ENCODE measurements at places on chromosomes 6 and 20.

- DNase-seq: peak; percentile 93
Measured at GRCh38 chr6:158072083-158072721, 90.5 kb downstream of the SYNJ2 start.

DNA sequence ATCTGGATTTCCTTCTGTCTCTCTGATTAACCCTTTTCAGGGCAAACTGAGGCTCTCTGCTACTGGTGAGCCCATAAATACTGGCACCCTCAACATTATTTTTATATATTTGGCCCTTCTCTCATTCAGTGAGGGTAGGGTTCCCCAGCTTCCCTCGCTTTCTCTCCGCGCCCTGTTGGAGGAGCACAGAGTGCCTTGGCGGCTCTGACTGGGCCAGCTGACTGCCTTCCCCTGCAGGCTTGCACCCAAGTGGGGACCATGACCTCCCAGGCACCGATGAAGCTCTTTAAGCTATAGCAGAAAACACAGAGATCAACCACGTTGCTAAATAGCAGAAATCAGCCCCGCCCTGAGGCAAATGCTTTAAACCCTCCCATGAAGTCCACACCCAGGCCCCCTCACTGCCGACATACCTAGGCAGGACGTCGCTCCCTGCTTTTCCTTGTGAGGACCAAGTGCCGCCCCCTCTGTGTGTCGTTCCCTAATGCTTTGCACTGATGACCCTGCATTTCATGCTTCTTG, 105.0 kb downstream of the HUS1B start:
- no peak for DNase-seq

- DNase-seq: no peak
Measured at GRCh38 chr6:119152187-119152586, 73.7 kb upstream of the FAM184A start.

DNA sequence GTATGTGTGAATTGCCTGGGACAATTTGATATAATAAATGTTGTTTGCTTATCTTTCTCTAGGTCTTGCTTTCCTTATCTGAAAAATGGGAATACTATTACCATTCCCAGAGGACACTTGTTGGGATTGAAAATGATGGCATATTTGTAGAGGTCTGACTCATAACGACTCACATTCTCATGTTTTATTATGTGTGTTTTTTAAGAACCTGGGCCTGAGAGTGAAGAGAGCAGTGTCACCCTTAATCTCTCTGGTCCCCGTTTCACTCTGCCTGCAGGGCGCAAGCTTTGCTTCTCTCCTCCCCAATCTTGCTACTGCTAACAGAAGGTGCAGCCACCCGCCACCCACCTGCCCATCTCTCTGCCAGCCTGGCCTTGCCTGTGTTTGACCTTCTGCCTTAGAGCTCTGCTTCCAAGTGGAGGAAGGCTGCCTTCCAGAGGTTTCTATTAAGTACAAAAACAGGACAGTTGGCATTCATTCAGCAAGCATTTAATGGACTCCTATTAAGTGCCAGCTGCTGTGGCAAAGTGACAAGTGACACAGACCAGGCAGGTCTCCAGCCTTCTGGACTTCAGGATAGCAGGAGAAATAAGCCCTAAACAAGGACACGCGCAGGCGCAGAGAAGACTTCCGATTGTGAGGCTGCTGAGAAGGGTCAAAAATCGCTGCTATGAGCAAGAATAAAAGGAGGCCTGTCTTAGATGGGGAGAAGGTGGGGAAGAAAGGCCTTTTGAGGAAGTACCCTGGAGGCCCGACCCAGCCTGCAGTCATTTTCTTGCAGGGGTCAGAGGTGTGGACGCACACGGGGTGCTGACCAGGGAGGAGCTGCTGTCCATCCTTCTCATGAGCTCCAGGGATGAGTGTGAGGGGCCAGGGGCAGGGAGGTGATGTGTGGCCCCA, 112.5 kb downstream of the JPH2 start:
- no peak for DNase-seq

DNA sequence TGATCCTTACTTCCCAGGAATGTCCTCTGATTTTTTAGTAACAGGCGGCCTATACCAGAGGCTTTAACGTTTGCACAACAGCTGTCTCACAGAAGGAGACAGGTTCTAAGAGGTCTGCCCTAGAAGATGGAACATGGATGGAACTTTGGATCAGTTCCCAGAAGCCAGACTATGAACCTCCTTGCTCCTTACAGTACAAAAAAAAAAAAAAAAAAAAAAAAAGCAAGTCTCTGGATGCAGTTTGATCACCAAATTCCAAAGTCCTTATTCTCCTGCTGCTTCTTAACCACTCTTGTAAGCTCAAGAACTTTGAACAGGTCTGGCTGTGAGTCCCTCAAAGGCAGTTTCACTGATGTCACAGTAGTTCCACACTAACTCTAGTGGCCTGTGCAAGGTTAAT, 2.0 kb upstream of the TRMT11 start:
- no peak for DNase-seq

GRCh38 chr20:60250251-60250650, 292.0 kb downstream of the CDH26 start:
- DNase-seq: no peak

DNA sequence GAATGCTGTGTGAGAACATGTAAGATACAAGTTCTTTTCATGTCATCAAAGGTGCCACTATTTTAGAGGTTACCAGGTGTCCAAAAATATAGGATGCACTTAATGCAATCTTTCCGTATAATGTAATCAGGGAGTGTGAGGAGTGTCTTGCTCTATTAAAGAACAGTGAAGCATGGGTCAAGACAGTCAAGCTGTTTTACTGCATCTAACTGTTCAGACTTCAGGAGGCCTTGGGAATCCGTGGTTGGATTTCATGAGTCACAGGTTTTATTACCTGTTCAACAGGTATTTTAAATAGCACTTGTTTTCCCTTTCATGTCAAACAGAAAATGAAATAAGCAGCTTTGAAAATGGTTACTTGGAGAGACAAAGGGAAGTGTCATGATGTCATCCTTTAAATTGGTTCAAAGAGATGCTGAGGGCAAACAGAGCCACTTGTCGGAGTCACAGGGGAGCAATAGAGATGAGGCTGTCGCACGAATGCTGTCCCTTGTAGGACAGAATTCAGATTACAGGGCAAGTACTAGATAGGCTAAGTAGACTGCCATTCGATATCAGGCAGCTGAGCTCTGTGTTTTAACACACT, 621.5 kb downstream of the QKI start:
- no peak for DNase-seq

- no peak for DNase-seq
Measured at GRCh38 chr6:158328952-158329351, 16.7 kb downstream of the TULP4 start.

DNA sequence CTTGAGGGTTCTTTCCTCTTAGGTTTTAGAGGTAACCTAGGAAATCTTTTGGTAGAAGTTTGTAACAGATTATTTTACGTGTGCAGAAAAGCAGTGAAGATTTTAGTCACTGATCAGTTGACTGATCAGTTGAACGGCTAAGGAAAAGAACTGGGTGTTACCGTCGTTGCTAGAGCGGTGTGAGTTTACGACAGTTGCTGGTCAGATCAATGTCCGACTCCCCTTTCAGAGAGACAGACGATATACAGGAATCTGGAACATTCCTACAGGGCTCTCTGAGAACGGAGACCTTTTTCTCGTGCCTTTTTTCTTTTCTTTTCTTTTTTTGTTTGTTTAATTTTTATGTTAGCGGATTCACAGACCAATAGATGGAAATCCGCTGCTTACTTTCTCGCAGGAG, 132.1 kb upstream of the ZNF184 start:
- no peak for DNase-seq

- DNase-seq: peak; percentile 76
Measured at GRCh38 chr6:168440520-168441433, at the start of gene SMOC2. TSS of gene SMOC2 (plus strand) at chr6:168441184. CDS start at chr6:168441371, 187 bp downstream.

DNA sequence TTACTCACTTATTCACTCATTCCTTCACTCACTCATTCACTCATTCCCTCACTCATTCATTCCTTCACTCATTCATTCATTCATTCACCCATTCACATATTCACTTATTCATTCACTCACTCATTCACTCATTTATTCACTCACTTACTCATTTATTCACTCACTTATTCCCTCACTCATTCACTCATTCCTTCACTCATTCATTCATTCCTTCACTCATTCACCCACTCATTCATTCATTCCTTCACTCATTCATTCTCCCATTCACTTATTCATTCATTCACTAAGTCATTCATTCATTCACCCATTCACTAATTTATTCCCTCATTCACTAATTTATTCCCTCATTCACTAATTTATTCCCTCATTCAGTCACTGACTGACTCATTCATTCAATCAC, 127.6 kb downstream of the EDN3 start:
- DNase-seq: no peak

GRCh38 chr6:155115893-155116570, 120.9 kb downstream of the TIAM2 start:
- no peak for DNase-seq

- no peak for DNase-seq
Measured at GRCh38 chr6:54010340-54011276, 100.6 kb upstream of the MLIP start.

GRCh38 chr6:12943549-12943948, 227.0 kb downstream of the PHACTR1 start:
- no peak for DNase-seq

GRCh38 chr6:100846276-100846675, 34.9 kb downstream of the ASCC3 start:
- no peak for DNase-seq

- no peak for DNase-seq
Measured at GRCh38 chr6:151022492-151022891, 157.0 kb downstream of the MTHFD1L start.

DNA sequence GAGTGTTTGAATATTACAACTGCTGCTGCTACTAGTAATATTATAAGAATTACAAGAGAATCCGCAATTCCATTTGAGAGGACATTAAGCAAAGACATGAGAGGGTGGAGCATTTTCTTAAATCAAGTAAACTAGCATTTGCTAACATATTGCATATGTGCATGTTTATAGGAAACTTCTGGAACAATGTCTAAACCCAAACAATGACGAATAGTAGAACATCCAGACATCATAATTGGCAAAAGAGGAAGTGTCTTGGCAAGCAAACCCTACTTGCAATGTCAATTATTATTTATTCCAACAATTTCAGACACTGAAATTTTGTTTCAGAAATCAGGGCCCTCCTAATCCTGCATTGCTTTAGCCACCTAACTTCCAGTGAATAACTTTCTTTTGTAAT, 1155.3 kb upstream of the GJE1 start:
- DNase-seq: no peak

GRCh38 chr6:122712093-122712447, 67.4 kb upstream of the FABP7 start:
- no peak for DNase-seq

DNA sequence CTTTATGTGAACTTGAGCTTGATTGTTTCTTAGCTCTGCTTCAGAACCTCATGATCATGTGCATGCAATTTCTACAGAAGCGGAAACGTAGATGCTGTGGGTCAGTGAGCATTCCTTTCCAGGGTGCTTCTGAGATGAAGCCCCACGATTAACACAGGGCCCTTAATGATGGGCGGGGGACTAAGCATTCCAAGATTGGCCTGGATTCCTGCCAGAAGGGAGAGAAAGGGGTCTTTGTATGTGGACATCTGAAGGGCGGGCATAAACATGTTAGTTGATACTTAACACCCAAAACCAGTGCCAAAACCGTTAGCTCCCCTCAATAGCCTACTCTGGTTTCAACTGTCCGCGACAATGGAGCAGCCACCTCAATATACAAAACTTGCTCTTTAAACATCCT, 46.9 kb upstream of the POU3F2 start:
- DNase-seq: no peak

DNA sequence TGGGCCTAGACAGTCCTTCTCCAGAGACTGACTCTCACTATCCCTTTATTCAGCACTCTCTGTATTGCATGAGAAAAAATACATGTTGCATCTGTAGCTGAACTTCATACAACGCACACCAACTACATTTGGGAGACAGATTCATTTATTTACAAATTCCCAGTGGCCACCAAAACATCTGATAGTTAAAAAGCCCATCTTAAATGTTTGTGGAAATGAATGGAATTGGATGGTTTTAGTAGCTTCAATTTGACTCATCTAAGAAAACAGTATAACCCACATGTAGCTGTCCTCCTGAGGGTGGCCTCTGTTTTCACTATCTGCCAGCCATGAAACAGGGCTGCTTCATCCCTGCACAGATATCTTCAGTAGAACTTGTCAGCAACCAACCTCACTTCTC, 116.3 kb downstream of the PCSK2 start:
- no peak for DNase-seq

DNA sequence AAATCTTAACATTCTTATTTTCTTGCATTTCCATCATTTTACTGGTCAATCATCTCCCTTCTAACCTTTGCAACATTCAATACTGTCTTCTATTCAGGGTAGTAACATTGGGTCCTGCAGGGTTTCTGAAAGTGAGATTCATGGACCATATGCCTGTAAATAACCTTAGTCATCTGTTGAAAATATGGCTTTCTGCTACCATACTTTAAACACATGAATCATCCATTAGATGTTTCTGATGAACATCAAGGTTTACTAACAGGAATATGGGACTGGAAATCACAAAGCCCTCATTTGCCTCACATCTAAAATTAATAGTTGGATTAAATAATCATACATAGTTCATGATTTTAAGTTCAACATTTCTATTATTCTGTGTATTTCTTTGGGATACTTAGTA, 475.9 kb upstream of the MARCKS start:
- no peak for DNase-seq

DNA sequence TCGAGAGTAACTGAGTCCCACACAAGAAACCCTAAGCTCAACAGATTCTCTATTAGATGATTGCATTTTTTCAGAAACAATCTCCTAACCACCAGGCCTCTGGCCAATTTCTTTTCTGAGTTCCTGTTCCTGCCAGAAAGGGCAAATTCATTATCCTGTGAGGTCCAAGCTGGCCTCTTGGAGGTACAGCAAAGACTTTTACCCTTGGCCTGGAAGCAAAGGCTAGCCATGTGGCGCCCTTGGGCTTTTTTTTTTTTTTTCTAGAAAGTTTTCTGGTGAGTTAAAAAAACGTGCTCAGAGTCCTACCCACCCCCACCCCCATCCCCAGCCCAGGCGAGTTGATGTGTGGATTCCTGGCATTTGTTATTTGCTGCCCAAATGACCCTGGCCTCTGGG, 59.0 kb upstream of the EEF1A1 start:
- DNase-seq: no peak

DNA sequence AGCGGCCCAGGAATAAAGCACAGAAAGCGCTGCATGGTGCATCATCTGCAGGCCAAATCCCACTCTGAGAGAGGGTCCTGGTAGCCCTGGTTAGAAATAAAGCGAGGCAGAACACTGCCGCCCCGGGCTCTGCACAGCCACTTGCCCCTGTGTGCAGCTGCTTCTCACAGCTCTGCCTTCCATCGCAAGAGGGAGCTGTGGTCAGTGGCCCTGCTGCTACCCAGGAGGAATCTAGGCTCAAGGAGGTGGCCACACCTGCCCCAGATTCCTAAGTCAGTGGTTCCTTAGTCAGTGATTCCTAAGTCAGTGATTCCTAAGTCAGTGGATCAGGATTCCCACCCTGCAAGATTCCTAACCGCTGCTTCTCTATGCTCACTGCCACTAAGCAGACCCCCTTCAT, 8.8 kb downstream of the CDH4 start:
- DNase-seq: no peak

DNA sequence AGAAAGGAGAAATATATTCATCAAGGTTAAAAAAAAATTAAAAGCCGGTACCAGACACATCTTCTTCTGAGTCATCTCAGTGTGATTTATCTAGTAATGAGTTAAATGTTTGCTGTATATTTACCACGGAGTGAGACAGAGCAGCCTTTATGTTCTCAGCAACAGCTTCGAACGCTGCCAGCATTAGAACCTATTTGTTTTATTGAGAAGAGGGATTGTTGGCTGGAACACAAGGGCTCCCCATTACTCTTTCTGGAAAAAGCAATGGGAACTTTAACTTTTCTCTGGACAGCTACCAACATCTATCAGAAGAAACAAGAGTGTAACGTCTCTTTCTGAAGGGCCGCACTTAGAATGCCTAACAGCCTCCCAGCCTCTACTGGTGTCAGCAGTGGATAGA, 105.3 kb upstream of the TAB2 start:
- DNase-seq: no peak

All from aorta (tissue), 5 donors.